ENCODE measurements at places on chromosomes 7 and 10.

- no peak for DNase-seq
Measured at GRCh38 chr10:42615419-42615818, 23.0 kb downstream of the ZNF33B start.

DNA sequence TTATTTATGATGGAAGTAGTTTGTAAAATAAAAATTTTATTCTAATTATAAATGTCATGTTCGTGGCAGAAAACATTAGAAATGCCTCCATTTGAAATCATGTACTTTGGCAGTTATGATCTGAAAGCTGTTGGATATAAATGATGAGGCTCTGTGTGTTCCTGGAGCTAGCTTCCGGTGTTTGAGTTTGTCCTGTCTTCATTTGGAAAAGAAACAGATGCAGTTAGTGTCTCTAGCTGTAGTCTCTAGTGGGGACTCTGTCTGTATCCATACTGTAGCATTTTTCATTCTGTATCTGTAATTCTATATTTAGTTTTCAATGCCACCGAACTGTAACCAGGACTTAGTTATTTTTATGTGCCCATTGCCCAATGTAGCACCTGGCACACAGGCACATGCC is 197.0 kb upstream of the FZD1 start:
- no peak for DNase-seq

DNA sequence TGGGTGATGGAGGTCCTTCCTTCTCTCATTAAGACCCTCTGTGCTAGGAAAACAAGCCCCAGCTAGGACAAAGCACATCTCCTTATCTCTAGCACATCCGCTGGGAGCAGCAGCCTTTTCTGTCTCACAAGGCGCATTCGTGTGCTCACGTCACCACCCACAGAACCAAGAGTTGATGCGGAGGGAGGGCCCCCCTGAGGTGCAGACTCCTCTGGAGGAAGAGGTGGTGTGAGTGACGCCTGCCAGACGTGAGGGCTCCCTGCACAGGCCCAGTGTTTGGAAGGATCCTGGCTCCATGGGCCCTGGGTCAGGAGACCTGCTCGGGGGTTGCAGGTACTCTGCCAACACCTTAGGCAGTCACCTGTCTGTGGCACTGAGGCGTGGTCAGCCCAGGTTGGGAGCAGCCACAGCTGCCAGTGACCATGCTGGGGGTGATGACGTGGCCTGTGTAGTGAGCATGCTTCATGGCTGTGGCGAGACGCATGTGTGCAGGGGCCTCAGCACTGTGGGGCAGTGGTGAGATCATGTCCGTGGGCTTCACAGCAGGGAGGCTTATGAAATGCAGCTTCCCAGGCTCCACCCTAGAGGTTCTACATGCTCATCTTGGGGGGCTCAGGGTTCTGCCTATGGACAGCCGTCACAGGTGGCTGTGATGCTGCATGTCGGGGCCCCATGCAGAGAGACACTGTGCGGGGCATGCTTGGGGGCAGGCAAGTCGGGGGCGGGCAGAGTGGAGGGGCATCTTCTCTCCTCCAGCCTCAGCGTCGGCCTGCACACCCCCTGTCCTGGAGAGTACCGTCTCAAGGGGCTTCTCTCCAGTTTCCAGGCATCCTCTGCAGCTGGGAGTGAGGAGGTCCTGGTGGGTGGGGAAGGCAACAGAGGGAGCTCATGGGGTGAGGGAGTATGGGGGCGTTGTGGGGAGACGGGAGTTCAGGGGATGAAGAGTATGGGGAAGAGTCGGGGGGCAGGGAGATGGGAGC is 56.2 kb upstream of the DPYSL4 start:
- DNase-seq, result no peak

DNA sequence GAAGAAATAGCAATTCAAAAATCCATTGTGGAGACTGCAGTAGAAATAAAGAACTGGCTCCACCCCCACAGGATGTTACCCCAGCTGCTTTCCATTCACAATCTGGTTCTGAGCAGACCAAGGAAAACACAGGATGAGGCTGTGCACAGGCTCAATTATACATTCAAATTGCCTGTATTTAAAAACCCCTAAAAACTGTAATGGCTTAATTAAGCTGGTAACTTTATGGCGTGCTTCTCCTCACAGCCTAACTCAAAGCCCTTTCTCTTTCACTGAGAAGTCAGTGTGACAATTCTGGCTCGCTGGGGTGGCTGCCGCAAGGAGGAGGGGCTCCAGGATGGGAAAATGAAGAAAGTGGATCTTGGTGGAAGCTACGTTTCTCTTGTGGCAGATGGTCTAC is 1191.1 kb downstream of the SORCS1 start:
- DNase-seq, result no peak

DNA sequence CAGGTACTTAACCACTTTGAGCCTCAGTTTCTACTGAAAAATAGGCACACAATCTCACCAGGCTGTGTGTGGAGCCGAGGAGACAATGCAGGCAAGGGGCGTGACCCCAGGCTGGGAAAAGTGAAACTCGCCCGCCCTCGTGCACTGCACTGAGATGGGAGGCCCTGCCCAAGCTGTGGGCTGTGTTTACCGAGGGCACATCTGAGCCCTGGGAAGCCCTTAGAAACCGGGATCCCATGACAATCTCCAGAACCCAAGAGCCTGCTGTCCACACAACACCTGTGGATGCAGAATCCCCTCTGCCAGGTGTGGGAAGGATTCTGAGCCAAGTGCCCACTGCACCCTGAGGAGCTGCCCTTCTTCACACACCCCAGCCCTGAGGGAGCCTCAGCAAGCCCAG is 198.3 kb downstream of the GRID1 start:
- DNase-seq, result no peak

- no peak for DNase-seq
Measured at GRCh38 chr7:146826329-146826728, 709.7 kb downstream of the CNTNAP2 start.

DNA sequence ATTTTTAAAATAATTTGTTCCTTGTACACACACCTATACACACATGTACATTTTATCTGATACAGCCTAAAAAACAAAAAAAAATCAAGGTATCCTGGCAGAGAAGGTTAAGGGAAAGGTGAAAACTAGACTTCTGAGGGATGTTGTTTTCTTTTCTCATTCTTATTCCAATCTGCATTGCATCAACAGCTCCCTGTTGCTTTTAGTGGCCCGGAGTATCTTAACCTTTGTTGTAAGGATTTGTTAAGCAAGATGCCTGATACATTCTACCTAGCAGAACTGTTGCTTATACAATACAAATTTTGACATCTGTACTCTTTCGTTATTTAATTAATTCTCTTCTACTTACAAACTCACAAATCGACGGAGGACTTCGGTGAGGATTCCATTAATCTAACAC is 167.4 kb downstream of the GNAI1 start:
- DNase-seq, result no peak

DNA sequence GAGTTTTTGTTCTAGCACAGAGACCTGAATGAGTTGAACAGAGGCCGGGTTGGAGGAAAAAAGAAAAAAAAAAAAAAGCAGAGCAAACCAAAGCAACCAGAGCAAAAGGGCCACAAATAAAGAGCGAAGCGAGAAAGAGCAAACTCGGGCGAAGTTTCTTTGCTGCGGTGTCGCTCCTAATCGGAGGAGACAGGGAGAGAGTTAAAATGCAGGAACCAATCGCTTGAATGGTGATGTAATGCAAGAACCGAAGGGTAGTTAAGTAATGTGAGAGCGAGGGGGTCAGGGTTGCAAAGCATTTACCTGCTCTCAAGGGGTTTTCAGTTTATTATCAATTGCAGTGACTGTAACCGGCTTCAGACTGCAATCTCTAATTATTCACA is 271.7 kb downstream of the TRIL start:
- DNase-seq, result peak; percentile 79

DNA sequence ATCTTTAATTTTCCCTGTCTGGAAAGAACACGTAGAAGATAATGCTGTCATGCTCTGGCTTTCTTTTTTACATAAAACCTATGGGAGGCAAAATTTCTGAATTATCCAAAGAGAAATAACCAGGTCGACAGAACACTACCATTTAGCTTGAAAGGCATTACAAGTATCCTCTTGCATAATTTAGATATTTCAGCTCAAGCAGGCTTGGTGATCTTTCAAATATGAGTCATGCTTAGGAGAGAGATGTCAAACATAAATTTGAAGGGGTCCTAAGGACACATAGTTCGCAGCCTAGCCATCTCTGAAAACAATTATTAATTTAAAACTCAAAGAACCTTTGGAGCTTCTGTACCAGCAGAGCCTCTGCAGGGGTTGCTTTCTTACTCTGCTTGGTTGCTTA is 100.9 kb downstream of the FAS start:
- peak; percentile 39 for DNase-seq

DNA sequence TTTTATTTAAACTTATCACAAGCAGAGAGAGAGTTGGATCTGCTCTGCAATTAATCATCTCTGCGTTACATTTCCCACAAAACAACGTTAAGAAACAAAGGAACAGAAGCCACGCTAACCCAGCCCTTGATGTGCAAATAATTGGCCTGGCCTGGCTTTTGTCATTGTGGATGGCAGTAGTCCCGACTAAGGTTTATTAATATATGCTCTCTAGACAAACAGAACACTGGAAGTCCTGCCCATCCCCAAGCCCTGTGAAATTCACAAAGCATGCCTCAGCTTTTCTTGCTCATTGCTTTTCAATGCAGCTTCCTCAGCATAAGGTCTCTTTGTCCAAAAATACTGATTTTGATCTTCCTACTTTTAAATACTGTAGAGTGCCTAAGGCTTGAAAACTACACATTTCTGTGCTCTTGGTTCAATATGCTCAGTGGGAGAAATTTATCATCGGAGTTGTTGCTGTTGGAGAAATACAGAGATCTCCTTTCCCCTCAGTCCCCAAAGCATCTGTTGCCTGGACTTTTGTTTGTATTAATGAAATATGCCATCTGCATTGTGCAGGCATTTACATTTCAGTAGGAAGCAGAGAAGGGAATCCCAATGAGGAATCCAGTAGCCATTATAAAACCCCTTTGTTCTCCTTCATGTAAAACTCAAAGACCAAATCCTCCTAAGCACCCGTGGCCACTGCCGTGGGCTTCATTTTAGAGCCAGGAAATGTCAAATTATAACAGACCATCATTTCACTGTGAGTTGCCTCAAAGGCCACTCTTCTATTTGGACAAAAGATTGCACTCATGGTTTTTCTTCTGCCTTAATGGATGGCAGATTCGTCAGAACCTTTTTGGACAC is 61.1 kb downstream of the SORCS1 start:
- DNase-seq, result no peak

DNA sequence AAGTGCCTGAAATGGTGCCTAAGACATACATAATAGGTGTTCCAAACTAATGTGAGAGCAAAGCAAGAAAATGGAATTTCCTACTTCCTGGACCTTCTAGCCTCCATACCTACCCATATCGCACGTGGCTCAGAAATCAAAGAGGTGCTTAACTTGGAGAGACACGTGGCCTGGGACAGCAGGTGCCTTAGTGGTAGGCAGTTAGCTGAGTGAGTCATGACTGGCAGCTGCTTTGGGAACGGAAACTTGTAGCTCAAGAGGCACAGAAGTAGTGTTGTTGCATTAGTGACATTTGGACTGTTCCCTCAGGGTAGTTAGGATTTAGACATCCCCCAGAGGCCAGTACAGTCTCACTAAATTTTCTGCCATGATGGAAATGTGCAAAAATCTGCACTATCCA is 12.0 kb upstream of the BMPER start:
- DNase-seq, result no peak

- no peak for DNase-seq
Measured at GRCh38 chr10:28479425-28479865, 53.5 kb upstream of the WAC start.

GRCh38 chr10:50541921-50542320 is 81.8 kb downstream of the SGMS1 start:
- DNase-seq, result no peak

- DNase-seq, result peak; percentile 18
Measured at GRCh38 chr10:52533986-52534385, 219.9 kb downstream of the DKK1 start.

DNA sequence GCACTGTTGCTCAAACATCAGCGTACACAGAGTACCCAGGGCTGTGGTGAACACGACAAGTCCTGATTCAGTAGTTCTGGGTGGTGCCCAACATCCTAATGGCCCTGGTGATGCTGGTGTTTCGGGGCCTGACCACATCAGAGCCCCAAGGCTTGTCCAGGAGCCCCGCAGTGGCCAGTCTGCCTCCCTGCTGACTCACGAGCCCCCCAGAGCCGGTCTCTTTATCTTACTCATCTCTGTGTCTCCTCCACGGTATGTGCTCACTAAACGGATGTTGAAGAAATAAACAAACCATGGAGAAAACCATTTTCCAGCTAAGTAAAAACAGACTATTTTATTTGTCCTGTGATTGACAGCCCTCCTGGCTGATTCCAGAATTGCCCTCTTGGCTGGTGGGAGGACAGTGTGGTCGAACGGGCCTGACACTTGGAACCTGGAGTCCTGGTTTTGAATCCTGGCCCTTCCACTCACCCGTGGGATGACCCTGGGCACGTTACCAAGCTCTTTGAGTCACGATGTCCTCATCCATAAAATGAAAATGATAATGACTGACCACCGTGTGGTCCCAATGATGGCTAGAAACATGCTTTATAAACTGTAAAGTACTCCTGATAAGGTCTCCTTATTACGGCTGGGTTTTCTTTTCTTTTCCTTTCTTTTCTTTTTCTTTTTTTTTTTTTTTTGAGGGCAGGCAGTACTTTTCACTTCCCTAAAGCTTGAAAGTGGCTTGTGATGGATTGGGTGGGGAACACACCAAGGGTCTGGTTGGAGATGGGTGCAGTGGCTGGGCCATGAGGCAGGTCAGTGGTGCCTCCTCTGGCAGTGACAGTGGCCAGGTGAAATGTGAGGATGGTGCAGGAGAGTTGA is 5.7 kb downstream of the HIP1 start:
- peak; percentile 91 for DNase-seq

- no peak for DNase-seq
Measured at GRCh38 chr10:5805711-5806110, 7.5 kb downstream of the GDI2 start.

DNA sequence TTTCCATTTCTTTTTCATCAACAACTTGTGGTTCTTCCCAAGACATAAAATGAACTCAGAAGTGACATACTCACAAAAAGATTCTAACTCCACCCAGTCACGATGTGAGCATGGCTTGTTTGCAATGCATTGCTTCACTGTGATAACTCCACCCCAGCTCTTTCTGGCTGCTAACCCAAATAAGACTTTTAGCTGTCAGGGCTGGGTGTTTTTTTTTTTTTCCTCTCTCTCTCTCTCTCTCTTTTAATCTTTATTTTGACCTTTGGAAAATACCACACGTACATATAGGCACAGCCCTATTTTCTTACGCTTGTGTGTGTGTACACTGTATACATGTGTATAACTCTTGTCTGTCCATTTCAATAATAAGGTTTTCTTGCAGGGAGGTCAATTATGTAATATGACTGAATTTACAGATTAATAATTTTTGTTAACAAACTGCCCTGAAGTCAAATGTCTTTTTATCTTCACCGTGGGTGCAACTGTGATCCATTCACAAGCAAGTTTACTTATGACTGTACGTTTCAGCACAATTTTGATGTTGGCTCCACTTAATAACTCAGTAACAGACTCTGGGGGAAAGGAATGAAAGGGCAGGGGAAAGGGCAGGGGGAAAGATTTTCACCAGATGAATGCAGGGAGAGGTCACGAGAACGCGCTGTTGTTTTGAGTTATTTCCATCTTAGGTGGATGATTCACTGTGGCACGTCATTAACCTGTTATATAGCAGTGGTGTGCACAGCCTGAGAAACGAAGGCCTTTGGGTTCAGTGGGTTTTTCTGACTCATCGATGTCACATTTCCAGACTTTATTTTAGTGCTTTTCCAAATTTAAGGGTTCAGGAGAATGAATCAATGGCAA is 49.1 kb downstream of the APBB1IP start:
- DNase-seq, result peak; percentile 37

- no peak for DNase-seq
Measured at GRCh38 chr7:148624735-148625134, 34.2 kb downstream of the C7orf33 start.

- DNase-seq, result peak; percentile 28
Measured at GRCh38 chr7:38950309-38950708, 27.4 kb upstream of the POU6F2 start.

- peak; percentile 51 for DNase-seq
Measured at GRCh38 chr7:116242178-116242577, 31.8 kb downstream of the TES start.
